T-helper 2 cell treated with Interferon-gamma antibody and Interleukin-4, amounts not matched to agents 5 μg/mL and 100 μg/mL, for 36 hours (primary cell): ENCODE measurements at places on chromosomes 2 and 18.

GRCh38 chr2:187581125-187581896 lies 27.1 kb upstream of the TFPI start:
- no peak for DNase-seq

DNA sequence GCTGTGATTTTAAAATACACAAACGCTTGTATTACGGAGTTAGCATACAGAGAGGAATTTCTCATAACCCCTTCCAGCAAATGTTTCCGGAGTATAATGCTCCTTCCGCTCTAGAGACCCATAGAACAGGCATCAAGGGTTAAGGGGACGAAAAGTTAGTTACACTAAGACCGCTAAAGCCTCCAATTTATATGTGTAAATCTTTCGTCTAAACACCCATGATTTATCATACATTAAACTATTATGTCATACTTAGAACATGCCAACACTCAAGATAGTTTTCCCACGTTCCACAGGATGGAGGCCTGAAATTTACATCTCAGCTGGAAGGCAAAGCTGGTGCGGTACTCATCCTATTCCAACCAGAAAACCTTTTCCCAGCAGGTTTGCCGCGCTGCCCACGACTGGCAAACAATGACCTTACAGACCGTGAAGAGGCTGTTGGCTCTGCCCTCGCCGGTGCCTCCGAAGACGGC lies 650 bp downstream of the ORMDL1 start:
- DNase-seq: no peak

DNA sequence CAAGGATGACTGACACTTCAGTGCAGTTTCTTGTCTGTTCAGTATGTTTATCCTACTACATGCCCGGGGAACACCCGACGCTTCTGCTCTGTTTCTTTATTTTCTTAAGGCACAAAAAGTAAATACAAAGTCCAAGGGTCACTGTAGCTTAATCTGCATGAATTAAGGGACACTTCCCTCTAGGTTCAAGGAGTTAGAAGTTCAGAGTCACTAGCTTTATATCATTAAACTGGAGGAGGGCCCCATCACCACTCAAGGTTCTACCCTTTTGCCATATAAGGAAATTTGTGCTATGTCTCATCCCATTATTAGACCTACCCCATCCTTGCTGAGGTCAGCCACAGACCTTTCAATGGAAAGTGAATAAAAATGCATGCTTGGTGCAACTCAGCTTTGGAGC lies 27.6 kb upstream of the RMDN2 start:
- DNase-seq: no peak

DNA sequence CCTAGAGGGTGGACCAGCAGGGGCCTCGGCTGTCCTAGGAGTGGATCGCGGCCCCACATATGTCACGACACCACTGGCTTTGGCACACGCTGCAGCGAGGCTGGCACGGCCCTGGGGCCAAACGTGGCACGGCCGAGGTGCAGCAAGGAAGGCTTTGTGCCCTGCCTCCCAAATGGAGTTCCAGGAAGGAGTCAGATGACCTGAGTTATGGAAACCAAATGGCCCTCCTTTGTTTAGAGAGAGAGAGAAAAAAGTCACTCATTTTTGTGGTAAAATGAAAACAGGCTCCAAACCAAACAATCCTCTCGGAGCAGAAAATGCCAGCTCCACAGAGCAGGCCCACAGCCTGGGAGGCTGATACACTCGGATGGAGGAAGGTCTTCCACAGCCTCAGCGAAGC lies 105.6 kb downstream of the ANTXR1 start:
- DNase-seq: no peak

DNA sequence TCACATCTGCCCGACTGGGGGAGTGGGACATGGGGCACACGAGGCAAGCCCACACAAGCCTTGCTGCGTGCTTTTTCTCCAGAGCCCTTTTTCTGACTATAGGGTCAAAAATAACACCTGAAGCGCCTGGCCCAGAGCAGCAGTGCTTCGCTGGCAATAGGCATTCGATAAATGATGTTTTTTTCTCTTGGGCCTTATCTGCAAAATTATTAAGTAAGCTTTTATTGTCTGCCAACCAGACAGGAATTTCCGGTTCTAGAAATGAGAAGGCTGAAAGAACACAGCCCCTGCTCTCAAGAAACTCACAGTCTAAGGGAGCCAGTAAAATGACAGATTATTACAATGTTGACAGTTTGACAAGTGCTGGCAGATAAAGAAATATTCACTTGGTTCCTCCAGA lies 2.7 kb upstream of the TMBIM1 start:
- DNase-seq: no peak

GRCh38 chr2:188291617-188292347 lies at the start of gene GULP1:
GULP1 (plus strand) TSS chr2:188291874; CDS start chr2:188477703, 185,829 bp downstream.
- no peak for DNase-seq

DNA sequence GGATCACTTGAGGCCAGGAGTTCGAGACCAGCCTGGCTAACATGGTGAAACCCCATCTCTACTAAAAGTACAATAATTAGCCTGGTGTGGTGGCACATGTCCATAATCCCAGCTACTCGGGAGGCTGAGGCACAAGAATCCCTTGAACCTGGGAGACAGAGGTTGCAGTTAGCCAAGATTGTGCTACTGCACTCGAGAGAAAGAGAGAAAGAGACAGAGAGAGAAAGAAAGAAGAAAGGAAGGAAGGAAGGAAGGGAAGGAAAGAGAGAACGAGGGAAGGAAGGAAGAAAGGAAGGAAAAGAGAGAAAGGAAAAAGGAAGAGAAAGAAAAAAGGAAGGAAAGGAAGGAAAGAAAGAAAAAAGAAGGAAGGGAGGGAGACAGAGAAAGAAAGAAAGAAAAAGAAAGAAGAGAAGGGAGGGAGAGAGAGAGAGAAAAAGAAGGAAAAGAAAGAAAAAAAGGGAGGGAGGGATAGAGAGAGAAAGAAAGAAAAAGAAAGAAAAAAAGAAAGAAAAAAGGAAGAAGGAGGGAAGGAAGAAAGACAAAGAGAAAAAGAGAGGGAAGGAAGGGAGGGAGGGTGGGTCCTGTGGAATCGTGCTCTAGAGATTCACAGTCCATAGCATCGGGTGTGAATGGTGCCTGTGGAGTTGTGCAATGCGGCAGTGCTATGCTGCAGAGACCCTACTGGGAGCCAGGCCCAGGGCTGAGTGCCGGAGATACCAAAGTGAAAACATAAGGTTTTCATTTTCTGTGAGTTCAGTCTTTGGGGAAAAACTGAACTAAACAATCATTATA lies 4.6 kb upstream of the SDC1 start:
- no peak for DNase-seq

GRCh38 chr2:230909841-230910545 lies 15.0 kb downstream of the GPR55 start:
- DNase-seq: no peak

DNA sequence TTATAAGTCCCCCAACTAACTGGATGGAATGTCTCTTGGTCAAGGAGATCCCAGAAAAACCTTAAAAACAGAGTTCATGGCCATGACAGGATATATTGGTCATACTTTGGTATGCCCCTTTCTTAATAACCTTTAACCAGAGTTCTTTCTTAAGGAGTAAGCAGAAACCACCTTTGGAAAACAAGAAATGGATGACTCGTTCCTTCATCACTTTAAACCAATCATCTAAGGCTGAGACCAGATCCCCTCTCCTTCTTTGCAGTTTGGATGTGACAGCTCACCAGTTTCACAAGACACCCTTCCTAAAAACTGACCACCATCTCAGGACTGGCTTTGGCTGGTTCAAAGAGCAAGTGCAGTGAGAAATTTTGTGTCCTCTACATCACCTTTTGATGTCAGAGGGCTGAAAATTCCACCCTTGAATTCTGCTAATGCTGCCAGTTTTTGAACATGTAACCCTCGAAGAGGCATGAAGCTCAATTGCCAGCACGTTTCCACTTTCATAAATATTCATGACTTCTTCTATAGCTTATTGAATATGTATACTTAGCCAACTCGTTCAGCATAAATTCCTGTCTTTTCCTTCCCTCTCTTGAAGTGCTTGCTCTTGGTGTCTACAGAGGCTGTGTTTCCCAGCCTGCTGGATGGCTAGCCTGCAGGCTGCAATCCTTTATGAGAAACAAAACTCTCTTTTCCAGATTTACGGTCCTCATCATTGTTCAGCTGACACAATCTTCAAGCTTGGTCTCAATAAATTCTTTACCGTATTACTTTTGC lies 1323.5 kb upstream of the TMEFF2 start:
- DNase-seq: no peak

DNA sequence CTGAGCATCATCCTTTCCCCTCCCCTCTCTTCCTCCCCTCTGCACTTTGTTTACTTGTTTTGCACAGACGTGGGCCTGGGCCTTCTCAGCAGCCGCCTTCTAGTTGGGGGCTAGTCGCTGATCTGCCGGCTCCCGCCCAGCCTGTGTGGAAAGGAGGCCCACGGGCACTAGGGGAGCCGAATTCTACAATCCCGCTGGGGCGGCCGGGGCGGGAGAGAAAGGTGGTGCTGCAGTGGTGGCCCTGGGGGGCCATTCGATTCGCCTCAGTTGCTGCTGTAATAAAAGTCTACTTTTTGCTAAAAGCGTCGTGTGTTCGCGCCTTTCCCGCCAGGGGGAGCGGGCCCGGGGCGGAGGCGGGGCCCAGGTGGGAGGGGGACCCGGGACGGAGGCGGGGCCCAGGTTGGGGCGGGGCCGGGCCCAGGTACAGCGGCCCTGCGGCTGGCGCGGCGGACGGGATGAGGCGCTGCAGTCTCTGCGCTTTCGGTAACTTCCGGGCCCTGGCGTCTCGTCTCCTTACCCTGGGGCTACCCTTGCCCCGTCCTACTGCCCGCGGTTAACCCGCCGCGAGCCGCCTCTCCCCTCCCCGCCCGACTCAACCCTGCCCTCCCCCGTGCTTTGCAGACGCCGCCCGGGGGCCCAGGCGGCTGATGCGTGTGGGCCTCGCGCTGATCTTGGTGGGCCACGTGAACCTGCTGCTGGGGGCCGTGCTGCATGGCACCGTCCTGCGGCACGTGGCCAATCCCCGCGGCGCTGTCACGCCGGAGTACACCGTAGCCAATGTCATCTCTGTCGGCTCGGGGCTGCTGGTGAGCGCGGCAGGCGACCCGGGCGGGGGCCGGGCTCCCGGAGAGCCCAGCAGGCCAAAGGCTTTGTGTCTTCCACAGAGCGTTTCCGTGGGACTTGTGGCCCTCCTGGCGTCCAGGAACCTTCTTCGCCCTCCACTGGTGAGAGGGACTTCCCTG lies at the start of gene KRTCAP3:
Gene KRTCAP3 (plus strand): TSS at position 424 of the 962 bp plus-strand sequence. CDS start 32 bp downstream, at position 456.
- DNase-seq: no peak

DNA sequence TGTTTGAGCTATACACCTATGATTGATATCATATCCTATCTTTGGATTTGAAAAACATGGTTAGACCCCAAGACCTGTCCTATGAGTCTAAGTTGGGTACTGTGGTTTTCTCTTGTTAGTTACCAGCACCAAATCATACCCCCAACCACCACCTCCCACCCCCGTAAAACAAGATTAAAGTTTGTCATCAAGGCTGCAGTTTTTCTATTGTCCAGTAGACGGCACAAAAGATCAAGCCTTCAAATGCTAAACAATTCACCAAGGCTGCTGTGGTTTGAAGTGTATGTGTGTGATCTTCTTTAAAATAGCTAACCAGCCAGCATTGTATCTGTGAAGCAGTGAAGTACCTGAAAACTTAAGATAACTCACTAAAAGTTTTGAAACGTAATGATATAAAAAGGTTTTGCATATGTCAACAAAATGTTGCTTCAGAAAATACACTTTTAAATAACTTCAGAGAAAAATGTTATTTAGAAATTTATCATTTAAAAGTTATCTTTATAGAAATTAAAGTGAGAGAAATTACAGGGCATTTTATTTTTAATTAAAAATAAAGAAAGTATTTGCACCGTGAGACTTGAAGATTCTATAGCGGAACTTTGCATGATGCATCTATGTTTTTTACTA lies 5.8 kb upstream of the MEIS1 start:
- no peak for DNase-seq

DNA sequence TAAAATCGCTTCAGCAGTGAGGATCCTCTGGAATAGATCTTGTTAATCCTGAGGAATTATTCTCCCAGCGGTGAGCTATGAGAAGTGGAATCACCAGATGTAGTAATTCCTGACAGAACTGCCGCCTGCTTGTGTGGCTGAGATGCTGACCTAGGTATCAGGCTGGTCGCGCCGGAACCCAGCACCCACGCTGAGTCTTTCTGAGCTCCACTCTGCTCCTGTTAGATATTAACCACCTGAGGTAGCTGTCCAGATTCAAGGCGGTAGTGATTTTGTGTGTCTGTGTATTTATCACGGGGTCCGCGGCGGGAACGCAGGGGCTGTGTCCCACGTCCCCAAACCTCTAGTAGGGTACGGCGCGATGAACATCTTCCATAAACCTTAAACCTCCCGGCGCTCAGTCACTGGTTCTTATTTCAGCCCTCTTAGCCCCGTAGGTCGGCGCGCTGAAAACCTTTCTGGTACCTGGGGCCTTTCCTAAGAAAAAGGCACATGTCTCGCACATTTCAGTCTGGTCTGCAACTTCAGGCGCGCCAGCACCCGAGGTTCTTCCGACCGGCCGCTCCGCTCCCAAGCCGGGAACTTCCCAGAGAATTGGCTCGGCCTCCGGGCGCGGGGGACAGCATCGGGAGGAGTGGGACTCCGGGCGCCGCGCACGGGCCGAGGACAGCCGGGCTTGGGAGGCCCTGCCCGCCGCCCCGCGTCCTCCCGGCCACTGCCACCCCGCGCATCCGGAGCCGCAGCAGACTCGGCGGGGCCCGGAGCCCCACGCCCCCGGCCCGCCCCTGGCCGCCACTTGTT lies 542 bp upstream of the CNNM3 start:
- DNase-seq: peak; percentile 36

DNA sequence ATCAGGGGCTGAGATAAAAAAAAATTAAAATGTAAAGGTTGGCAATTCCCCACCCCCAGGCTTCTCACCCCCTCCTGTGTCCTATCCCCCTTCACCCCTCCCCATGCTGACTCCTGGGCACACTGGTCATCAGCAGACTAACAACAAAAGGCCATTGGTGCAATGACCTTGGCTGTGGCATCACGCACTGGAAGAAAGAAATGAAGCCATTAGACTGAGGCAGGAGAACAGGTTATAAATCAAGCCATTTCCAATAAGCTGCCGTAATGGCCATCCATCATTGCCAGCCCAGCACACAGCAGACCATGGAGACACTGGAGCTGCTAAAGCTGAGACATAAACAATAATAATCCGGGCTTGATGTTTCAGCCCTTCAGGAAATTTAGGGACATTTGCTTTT lies 342.4 kb upstream of the ETAA1 start:
- DNase-seq: no peak

- no peak for DNase-seq
Measured at GRCh38 chr2:238878051-238878735, 30.3 kb downstream of the TWIST2 start.

DNA sequence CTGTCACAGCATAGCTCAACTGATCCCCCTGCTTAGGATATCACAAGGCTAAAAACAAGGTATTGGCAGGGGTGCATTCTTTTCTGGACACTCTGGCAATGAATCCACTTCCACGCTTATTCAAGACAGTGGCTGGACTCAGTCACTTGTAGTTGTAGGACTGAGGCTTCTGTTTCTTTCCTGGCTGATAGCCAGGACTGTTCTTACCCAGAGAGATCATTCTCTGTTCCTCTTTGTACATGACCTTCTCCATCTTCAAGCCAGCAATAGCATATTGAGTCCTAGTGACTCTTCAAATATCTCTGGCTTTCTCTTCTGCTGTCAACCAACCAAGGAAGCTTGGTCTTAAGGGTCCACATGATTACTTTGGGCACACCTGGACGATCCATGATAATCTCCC lies 241.3 kb downstream of the RBM43 start:
- no peak for DNase-seq

GRCh38 chr2:142008135-142008744 lies 122.6 kb downstream of the LRP1B start:
- no peak for DNase-seq

GRCh38 chr2:38907743-38908562 lies 18.3 kb downstream of the ARHGEF33 start:
- DNase-seq: peak; percentile 46

GRCh38 chr18:69648486-69648885 lies 247.8 kb downstream of the DOK6 start:
- DNase-seq: no peak
